Activated CD4-positive, alpha-beta T cell treated with anti-CD3 and anti-CD28 coated beads, Interleukin-2, amount 50 U/mL, for 4 hours (primary cell): ENCODE measurements at places on chromosomes 4 and X.

- no peak for DNase-seq
These were observed 66.3 kb upstream of the MAD2L1 start for GRCh38 chr4:120132935-120133334.

DNA sequence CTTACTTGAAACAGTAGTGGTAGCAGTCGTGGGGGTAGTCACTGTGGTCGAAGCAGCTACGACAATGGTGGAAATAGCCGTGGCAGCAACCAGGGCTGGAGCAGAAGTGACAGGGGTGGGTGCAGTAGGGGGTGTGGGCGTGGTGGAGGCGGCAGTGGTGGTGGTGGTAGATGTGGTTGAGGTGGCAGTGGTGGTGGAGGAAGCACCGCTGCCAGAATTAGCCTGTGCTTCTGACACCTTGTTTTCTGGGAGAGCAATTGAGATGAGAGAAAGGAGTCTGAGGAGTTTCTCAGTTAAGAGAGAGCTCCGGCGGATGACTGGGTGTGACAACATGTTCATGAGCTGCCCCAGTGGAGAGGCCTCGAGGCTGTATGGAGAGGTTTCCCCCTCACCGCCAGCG, 113.5 kb upstream of the HSD17B10 start:
- DNase-seq, result no peak

- DNase-seq, result peak; percentile 63
These were observed 2.1 kb downstream of the LEF1 start for GRCh38 chr4:108166441-108167315.

DNA sequence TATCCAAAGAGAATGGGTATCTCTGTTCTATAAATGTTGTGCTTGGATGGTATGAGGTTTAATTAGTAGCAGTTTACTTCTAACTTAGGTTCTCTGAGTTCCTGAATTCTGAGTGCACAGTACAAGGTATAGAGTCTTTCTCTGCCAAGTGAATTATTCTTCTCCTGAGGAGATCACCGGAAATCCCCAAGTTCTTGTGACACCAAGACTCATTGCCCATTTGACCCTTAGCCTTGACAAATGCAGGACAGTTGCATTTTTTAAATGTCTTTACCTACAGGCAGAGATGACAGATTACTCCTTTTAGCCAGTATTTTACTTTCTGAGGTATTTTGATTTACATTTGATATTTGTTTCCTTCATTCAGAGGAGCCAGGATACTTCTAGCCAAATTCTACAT, 72.9 kb downstream of the MAOA start:
- no peak for DNase-seq

DNA sequence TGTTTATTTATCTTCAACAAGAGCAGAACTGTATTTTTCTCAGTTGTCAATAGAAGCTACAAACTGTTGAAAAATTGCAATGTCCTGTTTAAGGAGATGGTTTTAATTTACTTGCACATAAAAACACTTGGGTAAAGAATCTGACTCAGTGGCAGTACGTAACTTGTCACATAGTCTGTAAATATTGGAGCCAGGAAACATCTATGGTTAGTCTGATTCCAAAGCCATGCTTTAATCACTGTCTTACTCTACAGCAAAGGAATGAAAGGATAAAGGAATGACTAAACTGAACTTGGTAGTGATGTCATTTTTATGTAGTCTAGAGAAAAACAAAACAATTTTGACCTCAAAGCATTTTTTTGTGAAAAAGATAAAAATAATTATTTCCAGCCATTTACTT, 537.2 kb downstream of the STIM2 start:
- DNase-seq, result no peak

DNA sequence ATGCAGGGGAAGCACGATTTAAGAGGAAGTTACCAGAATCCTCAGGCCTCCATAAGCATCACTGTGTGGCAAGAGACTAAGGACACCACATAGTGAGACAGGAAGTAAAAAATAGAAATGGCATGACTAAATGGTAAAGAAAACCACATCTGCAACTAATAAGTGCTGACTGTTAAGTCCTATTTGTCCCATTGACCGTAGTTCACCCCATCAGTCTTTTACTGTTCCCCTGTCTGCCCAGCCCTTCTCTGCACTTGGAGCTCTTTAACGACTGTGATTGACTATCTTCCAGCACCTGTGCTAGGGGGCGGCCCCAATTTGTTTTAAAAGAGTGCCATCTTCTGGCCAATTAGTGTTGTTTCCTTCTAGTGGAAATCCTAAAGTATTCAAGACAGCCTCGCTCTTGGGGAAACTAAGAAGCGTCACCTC, 94.2 kb downstream of the MAOA start:
- peak; percentile 5 for DNase-seq

GRCh38 chrX:71573590-71573989, 4.6 kb upstream of the GCNA start:
- no peak for DNase-seq

GRCh38 chr4:162401021-162401420, 237.2 kb upstream of the FSTL5 start:
- DNase-seq, result no peak

GRCh38 chrX:41276661-41277506, 57.1 kb upstream of the DDX3X start:
- no peak for DNase-seq

DNA sequence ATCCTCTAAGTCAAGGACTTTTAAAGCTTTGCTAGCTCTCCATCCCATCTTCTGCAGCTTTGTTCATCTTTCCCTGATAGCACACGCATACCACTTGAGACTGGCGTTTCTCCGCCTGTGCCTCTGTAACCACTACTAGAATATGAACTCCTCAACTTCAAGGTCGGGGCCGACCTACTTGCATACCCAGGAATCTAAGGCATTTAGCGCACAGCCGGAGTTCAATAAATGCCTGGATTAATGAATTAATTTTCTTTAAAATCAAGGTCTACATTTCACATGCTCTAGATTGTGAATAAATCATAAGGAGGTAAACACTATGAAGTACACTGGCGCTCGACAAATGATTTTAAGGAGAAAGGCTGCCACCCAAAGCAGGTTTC, 89.3 kb downstream of the HNRNPD start:
- DNase-seq, result no peak

DNA sequence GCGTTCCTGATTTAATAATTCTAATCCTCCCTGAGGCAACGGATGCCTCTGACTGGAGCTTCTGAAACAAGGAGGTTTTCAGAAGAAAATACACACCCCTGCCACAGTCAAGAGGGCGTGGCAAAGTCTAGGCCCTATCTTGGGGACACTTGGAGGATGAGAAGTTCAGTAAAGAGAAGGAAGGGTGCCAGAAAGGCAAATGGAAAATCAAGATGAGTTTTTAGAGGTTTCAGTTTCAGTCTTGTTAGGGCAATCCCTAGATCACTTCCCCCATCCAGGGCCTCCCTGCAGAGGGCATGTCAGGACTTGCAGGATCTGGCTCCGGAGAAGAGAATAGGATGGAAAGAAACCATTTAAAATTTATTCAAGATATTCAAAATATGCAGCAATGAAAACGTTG, 28.5 kb upstream of the FGF2 start:
- no peak for DNase-seq

- no peak for DNase-seq
These were observed 13.7 kb upstream of the TMSB4X start for GRCh38 chrX:12961196-12961718.

DNA sequence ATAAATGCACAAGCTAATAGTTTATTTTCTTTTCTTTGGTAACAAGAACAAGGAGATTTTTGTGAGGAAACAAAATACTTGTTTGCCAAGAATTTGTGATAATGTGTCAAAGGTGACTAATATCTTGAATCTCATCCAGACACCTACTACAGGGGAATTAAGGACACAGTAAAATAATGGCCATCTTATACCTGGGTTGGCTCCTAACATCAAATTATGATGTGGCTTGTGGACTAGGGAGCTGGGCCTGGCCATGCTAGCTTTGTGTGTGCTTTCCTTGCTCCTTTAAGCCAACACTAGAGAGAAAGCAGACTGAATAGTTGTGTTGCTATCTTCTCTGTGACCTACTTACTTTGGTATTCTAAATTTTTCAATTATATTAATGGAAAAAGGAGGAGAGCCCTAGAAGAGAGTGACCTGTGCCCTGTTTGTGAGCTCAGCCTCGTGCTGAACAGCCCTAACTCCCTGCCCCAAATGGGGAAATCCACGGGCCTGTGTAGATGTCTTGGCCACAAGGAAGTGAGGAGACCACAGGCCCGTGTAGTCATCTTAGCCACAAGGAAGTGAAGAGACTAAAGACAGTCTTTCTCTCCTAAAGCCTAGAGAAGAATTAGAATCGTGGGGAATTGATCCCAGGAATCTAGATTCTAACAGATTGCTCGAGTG, 23.3 kb downstream of the ARHGAP24 start:
- no peak for DNase-seq

DNA sequence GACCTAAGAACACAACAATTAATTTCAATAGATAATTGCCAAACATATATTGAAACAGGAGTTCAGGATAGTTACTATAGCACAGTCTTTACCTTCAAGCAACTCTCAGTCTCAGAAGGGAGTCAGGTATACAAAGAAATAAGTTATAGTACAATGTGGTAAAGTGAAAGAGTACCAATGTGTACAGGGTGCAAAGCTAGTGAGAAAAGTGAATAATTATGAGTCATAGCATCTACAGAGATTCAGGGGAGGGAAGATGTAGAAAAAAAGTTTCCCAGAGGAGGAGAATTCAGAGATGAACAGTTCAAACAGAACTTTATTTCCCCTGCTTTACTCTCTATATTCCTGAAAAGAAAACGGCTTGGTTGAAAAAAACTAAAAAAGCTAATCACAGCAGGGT, 22.7 kb upstream of the DKK2 start:
- no peak for DNase-seq
